ENCODE measurements at places on chromosomes 13 and 19. TPM values are rescaled to one million over a fixed set of nuclear protein-coding genes. Genes with fewer than 3 reads are reported as not detected.
A peak's percentile ranks its signal among the peaks of the same experiment; 100 is the strongest.

Gene ZNF599
- total RNA-seq, result 3.1 TPM

Gene COL5A3
- total RNA-seq, result 6.1 TPM

Gene FXYD3
- total RNA-seq, result not detected

GRCh38 chr19:23394511-23394910, 760 bp downstream of the ZNF91 start:
- ATAC-seq, result no peak

DNA sequence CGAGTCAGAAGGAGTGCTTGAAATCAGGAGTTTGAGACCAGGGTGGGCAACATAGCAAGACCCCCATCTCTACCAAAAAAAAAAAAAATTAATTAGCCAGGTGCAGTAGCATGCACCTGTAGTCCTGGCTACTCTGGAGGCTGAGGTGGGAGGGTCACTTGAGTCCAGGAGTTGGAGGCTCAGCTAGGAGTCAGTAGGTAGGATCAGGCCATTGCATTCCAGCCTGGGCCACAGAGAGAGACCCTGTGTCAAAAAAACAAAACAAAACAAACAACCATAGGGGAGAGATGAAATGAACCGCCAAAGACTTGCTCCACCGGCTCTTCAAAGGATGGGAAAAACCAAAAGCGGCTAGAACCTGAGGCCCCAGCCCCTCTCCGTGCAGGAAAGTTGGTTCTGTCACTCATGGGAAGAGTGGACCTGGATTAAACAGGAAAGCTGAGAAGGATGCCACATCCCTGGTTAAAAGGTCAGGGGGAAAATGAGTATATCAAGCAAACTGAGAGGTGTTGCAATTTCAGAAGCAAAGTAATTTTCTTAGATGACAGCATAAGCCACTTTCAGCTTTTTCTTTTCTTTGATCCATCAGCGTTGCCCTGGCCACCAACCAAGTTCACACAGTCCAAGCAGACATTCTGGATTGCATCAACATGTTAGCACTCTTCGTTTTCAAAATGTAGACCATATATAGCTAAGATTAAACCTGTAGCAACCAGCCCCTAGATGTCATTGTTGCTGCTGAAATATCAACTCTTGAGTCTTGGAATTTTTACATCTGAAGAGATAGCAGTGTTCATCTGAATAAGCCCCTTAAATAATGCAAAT, 8.9 kb upstream of the ZNF507 start:
- ATAC-seq, result no peak

Gene CDC42EP5
- total RNA-seq, result not detected

GRCh38 chr19:23561341-23561740, 125.7 kb downstream of the ZNF675 start:
- ATAC-seq, result no peak

GRCh38 chr13:107299717-107300116, 731.8 kb upstream of the ARGLU1 start:
- ATAC-seq, result no peak

Gene TUBA3C
- total RNA-seq, result not detected

- ATAC-seq, result peak; percentile 63
Observed at GRCh38 chr19:14580623-14581237, 2.2 kb upstream of the CLEC17A start.

- ATAC-seq, result peak; percentile 82
Observed at GRCh38 chr19:10142701-10143375, 23.1 kb upstream of the EIF3G start.

Gene BABAM1
- 115 TPM for total RNA-seq

Gene C3
- total RNA-seq, result 0.99 TPM

Gene PRKCG
- total RNA-seq, result not detected

Gene IGSF23
- total RNA-seq, result not detected

- no peak for ATAC-seq
Observed at GRCh38 chr13:33180122-33180804, 105.3 kb downstream of the STARD13 start.

DNA sequence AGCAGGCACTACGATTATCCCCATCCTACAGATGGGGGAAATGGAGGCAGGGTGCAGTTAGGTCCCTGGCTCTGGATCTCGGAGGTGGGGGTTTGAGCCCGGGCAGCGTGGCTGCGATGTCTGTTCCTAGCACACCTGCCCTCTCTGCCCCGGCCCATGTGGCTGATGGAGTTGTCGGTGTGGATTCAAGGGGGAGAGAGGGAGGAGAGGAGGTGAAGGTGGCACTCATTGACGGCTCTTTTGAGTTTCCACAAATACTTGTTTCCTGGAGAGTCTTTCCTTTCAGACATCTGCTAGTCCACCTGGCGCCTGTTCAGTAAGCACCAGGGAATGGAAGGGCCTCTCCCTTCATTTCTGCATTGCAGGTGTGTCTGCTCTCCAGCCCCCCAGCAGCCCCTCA, 69.9 kb downstream of the ARHGEF18 start:
- ATAC-seq, result no peak

DNA sequence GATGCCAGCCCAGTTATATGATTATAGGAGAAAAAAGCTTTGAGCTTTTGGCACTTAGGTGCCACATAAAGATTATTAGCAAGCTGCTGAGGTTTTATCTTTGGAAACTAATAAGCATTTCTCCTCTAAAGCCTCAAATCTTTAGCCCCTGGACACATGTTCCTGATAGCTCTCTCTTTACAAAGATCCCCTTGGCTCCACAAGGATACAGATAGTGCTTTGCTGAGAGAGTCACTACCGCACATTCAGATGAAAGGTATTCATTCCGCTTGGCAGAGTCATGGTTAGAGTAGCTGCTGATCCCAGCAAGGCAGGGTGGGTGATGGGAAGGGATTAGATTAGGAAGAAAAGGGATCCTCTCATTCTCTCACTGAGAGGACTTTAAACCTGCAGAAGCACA, 28.2 kb upstream of the PSG7 start:
- ATAC-seq, result no peak

Gene SYCN
- not detected for total RNA-seq

DNA sequence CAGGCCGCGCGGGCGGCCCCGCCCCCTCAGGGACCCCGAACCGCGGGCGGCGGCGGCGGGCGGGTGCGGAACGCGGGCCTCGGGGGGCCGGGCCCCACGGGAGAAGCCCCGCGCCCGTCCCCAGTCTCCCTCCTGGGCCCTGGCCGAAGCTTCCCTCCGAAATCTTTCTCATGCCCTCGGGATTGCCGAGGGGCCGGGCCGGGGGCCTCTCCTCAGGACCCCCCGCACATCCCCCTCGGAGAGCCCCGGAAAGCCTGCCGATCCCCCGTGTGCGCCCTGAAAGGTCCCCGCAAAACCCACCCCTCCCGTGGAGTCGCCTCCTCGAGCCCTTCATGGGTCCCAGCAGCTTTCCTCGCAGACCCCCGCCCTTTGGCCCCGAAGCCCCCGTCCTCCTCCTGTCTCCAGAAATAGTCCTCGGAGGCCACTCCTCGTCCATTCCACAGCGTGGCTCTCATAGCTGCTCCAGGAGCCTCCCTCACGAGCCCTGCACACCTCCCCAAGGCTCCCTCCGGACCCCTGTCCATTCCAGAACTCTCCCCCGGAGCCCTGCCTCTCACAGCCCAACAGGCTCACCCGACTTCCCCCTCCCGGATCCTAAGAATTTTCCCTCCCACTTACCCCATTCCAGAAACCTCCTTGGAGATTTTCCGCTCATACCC, 555 bp downstream of the SAMD4B start:
- ATAC-seq, result no peak

GRCh38 chr13:26025196-26025595, 26.6 kb downstream of the SHISA2 start:
- ATAC-seq, result no peak

GRCh38 chr13:92054389-92054788, 656.0 kb downstream of the GPC5 start:
- ATAC-seq, result no peak

Gene SPRED3
- 1.8 TPM for total RNA-seq

- no peak for ATAC-seq
Observed at GRCh38 chr19:13160557-13160956, 10.3 kb downstream of the IER2 start.

Gene SIN3B
- total RNA-seq, result 41.1 TPM

Gene NFIX
- total RNA-seq, result 1.1 TPM

- no peak for ATAC-seq
Observed at GRCh38 chr13:106593132-106593531, 25.2 kb upstream of the ARGLU1 start.

Gene URAD
- not detected for total RNA-seq

Gene ELL
- 41.8 TPM for total RNA-seq

DNA sequence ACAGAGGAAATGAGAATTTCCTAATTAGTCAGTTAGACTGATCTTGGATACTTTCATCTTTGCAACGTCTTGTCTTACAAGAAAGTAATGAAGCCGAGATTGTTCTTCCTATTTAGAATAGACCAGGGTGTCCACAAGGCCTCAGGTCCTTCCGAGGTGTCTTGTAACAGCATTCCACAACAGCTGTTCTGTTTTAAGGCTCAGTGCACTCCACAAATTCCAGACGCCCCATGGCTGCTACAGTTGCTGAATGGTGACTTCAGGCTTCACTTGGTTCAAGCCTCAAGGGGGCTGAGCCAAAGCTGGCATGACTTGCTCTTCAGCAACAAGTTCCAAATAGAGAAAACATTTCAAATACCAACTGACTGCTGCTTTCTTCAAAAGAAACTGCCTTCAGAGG, 143.4 kb downstream of the SHISA2 start:
- ATAC-seq, result no peak

- ATAC-seq, result no peak
Observed at GRCh38 chr13:37230346-37230745, 124.9 kb upstream of the CSNK1A1L start.

- no peak for ATAC-seq
Observed at GRCh38 chr13:25776722-25777121, 275.1 kb downstream of the SHISA2 start.

Gene TMEM255B
- 2.0 TPM for total RNA-seq

Gene SHANK1
- total RNA-seq, result not detected

Gene KCNJ14
- total RNA-seq, result 2.1 TPM

Gene CCNE1
- 31.5 TPM for total RNA-seq

Gene ZGLP1
- total RNA-seq, result 6.6 TPM

Gene YJEFN3
- total RNA-seq, result 6.7 TPM

GRCh38 chr13:43664700-43665191, 122.0 kb downstream of the ENOX1 start:
- ATAC-seq, result peak; percentile 31

- ATAC-seq, result no peak
Observed at GRCh38 chr13:44904967-44905366, 84.3 kb downstream of the NUFIP1 start.

DNA sequence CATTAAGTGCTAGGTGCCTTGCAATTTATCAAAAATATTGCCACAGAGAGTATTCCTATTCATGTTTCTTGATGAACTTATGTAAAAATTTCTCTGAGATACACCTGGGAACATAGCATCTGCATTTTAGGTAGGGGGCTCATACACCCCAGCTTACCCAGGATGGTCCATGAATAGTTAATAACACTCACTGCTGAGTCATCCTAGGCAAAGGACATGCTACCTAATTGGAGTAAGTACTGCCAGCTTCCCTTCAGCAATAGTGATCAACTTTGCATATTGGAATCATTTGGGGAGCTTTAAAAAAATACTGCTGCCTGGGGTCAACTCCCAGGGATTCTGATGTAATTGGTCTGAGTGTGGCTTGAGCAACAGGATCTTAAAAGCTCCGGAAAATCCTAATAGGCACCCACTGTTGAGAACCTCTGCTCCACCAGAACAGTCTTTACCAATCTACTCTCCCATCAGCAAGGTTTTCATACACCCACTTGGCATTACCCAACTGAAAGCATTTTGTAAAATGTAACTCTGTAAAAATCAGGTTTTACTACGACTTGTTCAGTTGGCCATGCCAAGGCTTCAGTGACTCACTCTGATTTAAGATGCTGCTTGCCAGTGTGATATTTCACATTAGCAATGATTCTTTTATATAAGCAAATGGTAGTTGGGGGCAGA, 67.2 kb upstream of the FNDC3A start:
- ATAC-seq, result no peak

DNA sequence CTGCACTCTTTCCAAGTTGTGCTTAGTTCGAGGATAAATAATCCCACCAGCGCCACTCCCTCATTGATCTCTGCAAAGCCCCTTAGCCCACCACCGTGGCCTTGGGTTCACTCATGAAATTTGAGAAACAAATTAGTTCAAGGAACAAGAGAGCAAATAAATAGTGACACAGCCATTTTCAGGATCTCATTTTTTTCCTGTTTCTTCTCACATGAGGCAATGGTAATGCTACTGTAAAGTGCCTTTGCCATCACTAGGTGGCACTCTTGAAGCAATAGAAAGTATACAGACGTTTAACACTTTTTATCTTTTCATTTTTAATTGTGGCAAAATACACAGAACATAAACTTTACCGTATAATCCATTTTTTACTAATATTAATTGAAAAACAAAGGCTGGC, 76.8 kb upstream of the ZNF835 start:
- ATAC-seq, result no peak

Gene ZNF536
- total RNA-seq, result not detected

GRCh38 chr19:38619361-38620174, 580 bp downstream of the EIF3K start:
- no peak for ATAC-seq

DNA sequence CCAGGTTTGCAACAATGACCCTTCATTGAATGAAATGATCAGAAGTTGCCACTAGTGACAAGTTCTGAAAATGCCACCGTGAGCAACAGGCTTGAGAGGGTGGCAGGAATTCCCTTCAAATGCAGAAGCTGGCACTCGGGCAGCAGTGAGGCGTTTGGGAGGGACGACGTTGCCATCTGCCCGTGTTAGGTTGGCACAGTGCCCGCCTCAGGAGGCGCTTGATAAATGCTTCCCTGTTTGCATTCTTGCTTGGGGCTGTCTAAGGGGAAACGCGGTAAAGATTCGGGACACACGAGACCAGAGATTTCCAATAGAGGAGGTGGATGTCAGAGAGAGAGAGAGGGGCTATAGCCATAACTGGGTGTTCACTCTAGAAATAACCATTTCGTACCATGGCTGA, 101.9 kb downstream of the TEX29 start:
- no peak for ATAC-seq

DNA sequence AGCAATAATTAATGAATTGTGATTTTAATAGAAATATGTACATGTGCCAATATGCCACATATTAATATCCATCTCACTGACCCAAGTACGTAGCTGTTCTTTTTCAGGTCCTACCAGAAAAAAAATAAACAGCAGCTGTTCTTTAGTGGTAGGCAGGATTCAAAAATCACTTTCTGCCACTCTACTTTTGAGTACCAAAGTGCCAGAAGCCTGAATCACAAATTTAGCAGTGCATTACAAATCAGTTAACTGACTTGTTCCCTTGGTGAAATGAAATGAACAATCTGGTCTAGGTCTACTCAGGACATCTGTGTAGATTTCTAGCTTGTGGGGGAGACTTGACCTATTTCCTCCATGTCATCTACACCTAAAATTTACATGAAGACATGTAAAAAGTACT, 775.5 kb upstream of the GPC6 start:
- ATAC-seq, result no peak

Data from activated T-helper 17 cell treated with anti-CD3 and anti-CD28 coated beads, Interleukin-2, amount 50 U/mL, for 72 hours (primary cell).